ENCODE measurements at places on chromosomes 7 and 10. TPM values are rescaled to one million over a fixed set of nuclear protein-coding genes. Genes with fewer than 3 reads are reported as not detected.

DNA sequence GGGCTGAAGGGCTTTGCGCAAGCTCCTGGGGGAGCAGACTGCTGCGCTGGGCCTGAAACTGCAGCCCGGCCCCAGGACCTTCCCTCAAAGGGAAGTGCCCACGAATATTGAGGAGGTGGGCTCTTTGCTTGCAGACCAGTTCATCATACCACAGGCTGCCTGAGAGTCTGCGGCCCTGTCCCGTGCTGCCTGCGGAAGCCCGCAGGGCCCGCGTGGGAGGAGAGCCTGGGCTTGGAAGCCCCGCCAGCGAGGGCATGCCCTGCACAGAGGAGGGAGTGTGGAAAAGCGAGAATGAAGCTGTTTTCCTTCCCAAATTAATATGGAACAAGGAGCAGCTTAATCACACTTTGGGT, 83.6 kb upstream of the MKI67 start:
- no peaks in the 10 kb centered on the region for H3K27me3 ChIP-seq
- H3K4me3 ChIP-seq = peak overlapping the region; percentile 71
- H3K4me1 ChIP-seq = no peaks in the 10 kb centered on the region
- no peak overlapping the region for H3K27ac ChIP-seq
- DNase-seq = no peak
- no peaks in the 10 kb centered on the region for H3K36me3 ChIP-seq

DNA sequence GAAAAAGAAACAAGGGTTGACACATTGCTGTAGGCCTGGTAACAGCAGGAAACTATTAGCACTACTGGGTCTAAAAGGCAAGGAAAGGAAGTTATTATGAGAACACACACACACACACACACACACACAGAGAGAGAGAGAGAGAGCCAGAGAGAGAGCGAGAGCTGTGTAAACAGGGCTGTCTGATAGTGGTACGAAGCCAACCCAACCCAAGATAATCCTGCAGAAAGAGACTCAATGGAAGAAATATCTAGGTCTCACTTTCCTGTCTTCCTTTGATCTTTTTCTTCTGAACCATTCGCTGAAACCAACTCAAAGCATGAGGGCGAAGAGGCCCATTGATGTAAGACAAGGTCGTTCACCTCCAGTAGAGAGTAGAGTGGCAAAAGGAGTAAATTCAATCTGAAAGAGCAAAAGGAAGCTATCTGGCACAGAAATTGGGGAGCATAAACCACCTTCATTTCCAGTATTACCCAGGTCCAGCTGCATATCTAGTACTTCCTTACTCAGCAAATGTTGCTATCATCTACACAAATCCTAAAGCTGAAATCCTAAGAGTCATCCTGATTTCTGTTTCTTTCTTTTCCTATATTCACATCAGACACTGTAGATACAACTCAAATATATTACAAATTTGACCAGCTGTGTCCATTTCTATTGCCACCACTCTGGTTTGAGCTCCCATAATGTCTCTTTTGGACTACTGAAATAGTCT, 110.2 kb downstream of the TMEM26 start:
- DNase-seq = no peak
- H3K27ac ChIP-seq = no peak overlapping the region
- no peaks in the 10 kb centered on the region for H3K36me3 ChIP-seq
- no peaks in the 10 kb centered on the region for H3K27me3 ChIP-seq

Gene ZNF117
- total RNA-seq = 2.0 TPM

DNA sequence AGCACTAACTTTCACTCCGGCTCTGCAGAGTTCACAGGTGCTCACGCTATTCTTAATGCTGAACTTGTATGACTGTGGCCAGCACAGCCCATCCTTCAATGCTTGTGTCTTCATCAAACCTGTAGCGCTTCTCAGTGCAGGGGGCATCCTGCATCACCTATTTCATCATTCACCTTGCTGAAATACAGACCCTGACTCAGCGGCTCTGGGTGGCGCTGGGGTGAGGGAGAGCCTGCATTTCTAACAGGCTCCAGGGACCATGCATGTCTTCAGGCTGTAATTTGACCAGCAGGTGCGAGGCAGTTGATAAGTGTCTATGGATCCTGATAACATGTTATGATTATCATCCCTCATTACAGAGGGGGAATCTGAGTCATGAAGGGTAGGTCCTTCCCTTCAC, 89.3 kb downstream of the VOPP1 start:
- no peaks in the 10 kb centered on the region for H3K27me3 ChIP-seq
- DNase-seq = peak; percentile 38
- no peaks in the 10 kb centered on the region for H3K4me1 ChIP-seq
- H3K36me3 ChIP-seq = no peaks in the 10 kb centered on the region
- H3K27ac ChIP-seq = no peak overlapping the region

GRCh38 chr7:54653905-54654304, 105.1 kb downstream of the SEC61G start:
- H3K27me3 ChIP-seq = no peaks in the 10 kb centered on the region
- H3K36me3 ChIP-seq = no peaks in the 10 kb centered on the region
- DNase-seq = no peak
- no peak overlapping the region for H3K4me3 ChIP-seq

GRCh38 chr7:5375925-5376324, 47.7 kb downstream of the TNRC18 start:
- no peaks in the 10 kb centered on the region for H3K27me3 ChIP-seq
- DNase-seq = no peak
- H3K27ac ChIP-seq = no peak overlapping the region
- H3K4me1 ChIP-seq = no peaks in the 10 kb centered on the region
- no peak overlapping the region for H3K4me3 ChIP-seq
- peaks cover 61% of the 10 kb centered on the region for H3K36me3 ChIP-seq

Gene FOXI2
- not detected for total RNA-seq

Gene A1CF
- not detected for total RNA-seq

Gene ATG9B
- not detected for total RNA-seq

Gene R3HCC1L
- 5.2 TPM for total RNA-seq

Gene DRGX
- total RNA-seq = not detected

GRCh38 chr7:7720193-7720592, 1.8 kb upstream of the RPA3 start:
- H3K27me3 ChIP-seq = no peaks in the 10 kb centered on the region
- no peaks in the 10 kb centered on the region for H3K4me1 ChIP-seq
- H3K36me3 ChIP-seq = no peaks in the 10 kb centered on the region
- H3K27ac ChIP-seq = no peak overlapping the region
